ENCODE measurements at places on chromosomes 2 and 18. TPM values are rescaled to one million over a fixed set of nuclear protein-coding genes. Genes with fewer than 3 reads are reported as not detected.

DNA sequence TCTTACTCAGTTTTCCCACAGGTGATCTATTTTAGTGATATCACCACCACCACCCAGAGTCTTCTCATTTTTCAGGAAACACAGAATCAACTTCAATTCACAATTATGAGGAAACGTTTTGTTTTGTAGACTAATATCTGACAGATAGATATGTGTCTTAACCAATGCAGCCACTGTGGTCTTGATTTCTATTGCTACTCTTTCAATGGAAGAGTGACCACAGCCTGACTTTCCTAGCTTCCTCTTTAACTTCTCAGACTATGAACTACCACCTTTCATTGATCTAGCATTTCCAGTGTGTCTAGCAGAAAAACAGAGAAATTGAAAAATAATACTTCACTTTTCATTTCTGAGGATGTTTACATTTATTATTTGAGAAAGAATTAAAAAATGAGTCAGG is 20.5 kb downstream of the ADAM17 start:
- no peak for DNase-seq

GRCh38 chr2:24981411-24982136 is 9.8 kb upstream of the DNAJC27 start:
- no peak for DNase-seq

GRCh38 chr18:50307738-50308470 is 20.4 kb upstream of the CXXC1 start:
- DNase-seq = peak; percentile 89

The CDH2 gene
- 109 TPM for polyA plus RNA-seq
